ENCODE measurements at places on chromosomes 6 and 20. TPM values are rescaled to one million over a fixed set of nuclear protein-coding genes. Genes with fewer than 3 reads are reported as not detected.

The CD24 gene
- 267 TPM for total RNA-seq

The MAP3K7 gene
- 11.6 TPM for total RNA-seq

The ZNF165 gene
- total RNA-seq, result 0.93 TPM

The TFAP2C gene
- 13.6 TPM for total RNA-seq

The CRISP1 gene
- not detected for total RNA-seq

The GHRH gene
- total RNA-seq, result not detected

The BIRC7 gene
- total RNA-seq, result 3.1 TPM

The BPIFA3 gene
- total RNA-seq, result not detected

The GPX5 gene
- not detected for total RNA-seq

The MUC21 gene
- not detected for total RNA-seq

The BRPF3 gene
- total RNA-seq, result 11.1 TPM

The ZBTB22 gene
- 4.9 TPM for total RNA-seq

The DNAH8 gene
- not detected for total RNA-seq

The PRR18 gene
- total RNA-seq, result 0.07 TPM

The SUN5 gene
- not detected for total RNA-seq

The CDSN gene
- total RNA-seq, result not detected

The SRSF12 gene
- total RNA-seq, result 0.84 TPM

The PRKN gene
- not detected for total RNA-seq

The ANKRD66 gene
- not detected for total RNA-seq

The PSORS1C2 gene
- not detected for total RNA-seq

The PAK5 gene
- total RNA-seq, result not detected

The KHDRBS2 gene
- total RNA-seq, result not detected

The UCKL1 gene
- total RNA-seq, result 33.4 TPM

The MAP7 gene
- 38.0 TPM for total RNA-seq

The GLP1R gene
- total RNA-seq, result not detected

The STMND1 gene
- total RNA-seq, result not detected

The GSTA3 gene
- not detected for total RNA-seq

The FARS2 gene
- 11.9 TPM for total RNA-seq

The PGK2 gene
- total RNA-seq, result not detected

The ROMO1 gene
- 323 TPM for total RNA-seq

The GRIK2 gene
- 0.32 TPM for total RNA-seq

The CLVS2 gene
- total RNA-seq, result 0.07 TPM

The SH3BGRL2 gene
- 0.25 TPM for total RNA-seq
